ENCODE measurements at places on chromosomes 1 and 21.

DNA sequence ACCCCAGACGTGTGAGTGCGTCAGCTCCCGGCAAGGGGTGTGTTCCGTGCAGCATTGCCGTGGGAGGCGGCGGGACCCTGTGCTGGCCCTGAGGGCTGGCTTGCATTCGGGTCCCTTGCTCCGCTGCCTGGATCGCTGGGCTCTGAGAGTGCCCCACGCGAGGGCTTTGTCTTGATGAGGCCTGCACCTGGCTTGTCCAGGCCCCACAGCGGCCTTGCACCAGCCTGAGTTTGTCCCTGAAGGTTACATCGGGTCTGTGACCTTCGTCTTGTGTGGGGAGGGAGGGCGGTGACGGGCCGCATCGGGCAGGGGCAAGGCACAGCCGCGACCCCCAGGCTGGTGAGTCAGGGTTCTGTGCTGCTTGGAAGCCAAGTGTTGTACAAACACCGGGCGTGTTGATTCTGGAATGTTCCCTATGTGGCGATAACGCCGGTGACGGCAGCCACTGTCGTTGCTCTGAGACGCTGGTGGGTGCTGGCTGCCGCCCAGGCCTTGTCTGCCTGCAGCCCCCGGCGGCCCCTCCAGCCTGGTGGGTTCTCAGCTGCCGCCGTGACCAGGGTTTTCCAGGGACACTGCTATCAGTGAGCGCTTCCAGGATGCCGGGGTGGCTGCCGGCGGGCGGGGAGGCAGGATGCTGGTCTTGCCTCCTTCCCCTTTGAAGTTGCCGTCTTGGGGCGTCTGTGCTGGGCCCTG is 42.9 kb downstream of the SLX9 start:
- no peak for DNase-seq

DNA sequence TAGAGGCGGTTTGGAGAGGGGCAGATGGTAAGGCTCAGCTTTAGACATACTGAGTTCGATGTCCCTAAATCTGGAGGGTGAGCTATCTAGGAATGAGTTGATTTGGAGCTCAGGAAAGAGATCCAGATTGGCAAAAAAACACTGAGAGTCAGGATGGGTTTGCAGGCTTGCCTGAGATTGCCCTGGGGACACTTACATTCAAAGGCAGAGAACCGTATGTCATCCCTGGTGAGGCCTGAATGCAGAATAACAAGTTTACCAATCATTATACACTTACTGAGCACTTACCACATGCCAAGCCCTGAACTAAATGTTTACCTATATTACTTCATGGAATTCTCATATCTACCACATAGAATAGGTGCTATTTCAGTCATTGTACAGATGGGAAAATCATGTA is 27.5 kb downstream of the TFAP2E start:
- DNase-seq, result no peak

DNA sequence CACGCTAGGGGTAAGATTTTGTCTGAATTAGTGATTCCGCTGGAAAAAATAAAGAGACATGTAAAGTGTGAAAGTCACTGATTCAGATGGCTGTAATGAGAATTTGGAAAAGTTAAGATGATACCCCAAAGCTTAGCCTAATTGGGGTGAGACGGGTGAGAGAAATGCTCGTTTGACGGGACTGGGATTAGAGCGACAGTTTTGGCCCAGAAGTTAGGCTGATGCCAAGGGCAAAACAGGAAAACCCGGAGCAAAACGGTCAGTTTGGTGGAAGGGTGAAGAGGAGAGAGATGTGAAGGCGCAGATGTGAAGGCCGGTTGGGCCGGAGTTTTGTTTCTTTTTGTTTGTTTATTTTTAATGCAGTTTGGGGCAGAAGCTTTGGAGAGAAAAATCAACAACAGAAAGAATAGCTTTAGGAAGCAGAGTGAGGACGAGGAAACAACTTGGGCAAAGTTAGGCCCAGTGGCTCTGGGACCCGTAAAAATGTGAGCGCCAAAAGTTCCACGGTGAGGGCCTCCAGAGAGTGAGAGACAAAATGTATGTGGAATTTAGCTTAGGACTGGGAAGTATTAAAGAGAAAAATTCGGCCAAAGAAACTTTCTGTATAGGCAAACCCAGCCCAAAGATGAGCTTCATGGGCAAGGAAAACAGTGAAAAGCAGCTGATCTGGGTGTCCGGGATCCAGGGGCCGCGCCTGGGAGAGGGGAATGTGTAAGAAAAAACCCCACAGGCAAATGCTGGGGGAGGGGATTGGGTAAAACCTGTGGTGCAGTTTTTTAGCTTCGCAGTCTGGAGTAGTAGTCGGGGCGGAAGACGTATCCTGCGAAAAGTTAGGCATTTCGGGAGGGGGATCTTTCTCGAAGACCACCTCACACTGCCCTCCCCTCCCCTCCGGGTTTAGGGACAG is 1.2 kb downstream of the DMRTA2 start:
- no peak for DNase-seq

DNA sequence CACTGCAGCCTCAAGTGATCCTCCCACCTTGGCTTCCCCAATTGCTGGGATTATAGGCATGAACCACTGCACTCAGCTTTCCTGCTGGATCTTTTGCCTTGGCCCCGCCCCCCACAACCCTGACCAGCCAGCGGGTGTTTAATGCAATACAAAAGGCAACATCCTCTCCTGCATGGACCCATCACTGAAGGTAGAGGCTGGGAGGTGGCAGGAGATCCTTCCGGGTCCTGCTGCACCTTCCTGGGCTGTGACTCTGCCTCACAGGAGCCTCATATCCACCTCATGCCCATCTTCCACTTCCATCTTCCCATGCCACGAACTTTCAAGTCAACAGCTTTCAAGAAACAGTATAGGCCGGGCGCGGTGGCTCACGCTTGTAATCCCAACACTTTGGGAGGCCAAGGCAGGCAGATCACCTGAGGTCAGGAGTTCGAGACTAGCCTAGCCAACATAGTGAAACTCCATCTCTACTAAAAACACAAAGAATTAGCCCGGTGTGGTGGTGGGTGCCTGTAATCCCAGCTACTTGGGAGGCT is 11.7 kb upstream of the WNT9A start:
- no peak for DNase-seq

GRCh38 chr1:174584071-174584470 is 136.3 kb downstream of the GPR52 start:
- DNase-seq, result no peak

- no peak for DNase-seq
Observed at GRCh38 chr21:39489380-39489924, 37.7 kb downstream of the SH3BGR start.

GRCh38 chr1:194477908-194478307 is 1291.5 kb upstream of the B3GALT2 start:
- DNase-seq, result no peak

GRCh38 chr1:3249631-3250501 is 180.9 kb downstream of the PRDM16 start:
- no peak for DNase-seq

DNA sequence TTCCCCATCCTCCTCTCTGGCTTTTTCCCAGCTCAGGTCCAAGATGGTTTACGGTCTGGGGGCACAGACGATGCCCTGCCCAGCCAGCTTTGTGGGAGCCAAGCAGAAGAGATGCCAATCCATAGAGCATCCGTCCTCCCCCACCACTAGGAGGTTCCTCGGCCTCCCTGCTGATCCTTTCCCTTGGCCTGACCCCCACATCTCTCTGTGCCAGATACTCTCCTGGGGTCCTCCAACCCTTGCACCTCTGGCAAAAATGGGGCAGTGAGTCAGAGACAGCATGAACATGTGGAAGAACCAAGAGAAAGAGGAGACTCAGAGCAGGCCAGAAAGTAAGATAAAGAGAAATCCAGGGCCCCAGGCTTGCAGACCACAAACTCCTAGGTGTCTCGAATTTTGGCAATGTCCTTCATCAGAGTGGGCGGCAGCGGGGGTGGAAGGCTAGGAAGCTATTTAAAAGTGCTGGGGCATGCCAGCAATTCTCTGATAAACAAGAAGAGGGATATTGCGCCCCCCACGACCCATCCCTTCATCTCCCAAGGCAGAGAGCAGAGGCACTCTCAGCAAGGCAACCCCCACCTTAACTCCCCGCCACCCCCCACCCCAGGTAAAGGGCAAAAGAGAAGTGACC is 11.4 kb downstream of the BLACAT1 start:
- no peak for DNase-seq

DNA sequence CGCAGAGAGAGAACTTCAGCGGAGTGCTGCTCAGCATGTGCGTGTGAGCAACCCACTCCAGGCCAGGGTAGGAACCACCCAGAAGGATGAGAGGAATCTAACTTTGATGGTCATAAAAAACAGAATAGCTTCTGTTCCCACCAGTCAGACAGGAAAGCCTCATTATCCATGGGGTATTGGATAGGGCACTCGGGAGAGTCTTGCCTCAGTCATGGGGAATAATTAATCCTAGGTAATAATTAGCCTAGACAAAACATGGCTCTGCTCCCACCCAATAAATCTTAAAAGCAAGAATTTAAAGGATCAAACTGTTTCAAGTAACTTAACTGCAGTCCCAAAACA is 35.3 kb downstream of the LDLRAD1 start:
- DNase-seq, result no peak

DNA sequence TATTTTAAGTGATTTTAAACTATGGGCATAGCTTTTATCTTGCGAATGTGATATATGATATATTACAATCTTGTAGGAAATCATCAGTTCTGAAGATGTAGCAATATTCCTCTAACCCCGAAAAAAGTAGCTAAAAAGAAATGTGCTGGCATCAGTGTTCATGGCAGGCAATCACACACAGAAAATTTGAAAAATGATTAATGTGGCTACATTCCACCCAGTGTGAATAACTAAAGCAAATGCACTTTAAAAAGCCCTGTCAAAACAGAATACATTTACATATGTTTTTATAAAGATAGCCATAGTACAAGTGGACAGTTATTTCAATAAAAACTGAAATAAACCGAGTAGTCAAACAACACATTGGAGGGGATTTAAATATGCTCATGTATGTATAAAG is 260.2 kb downstream of the HHAT start:
- DNase-seq, result no peak
